ENCODE measurements at places on chromosomes 3 and 15. TPM values are rescaled to one million over a fixed set of nuclear protein-coding genes. Genes with fewer than 3 reads are reported as not detected.

GRCh38 chr3:39671116-39671515 lies 138.3 kb upstream of the MYRIP start:
- no peaks in the 10 kb centered on the region for H3K4me1 ChIP-seq
- no peak for DNase-seq
- H3K36me3 ChIP-seq = no peaks in the 10 kb centered on the region
- H3K27me3 ChIP-seq = no peaks in the 10 kb centered on the region
- H3K4me3 ChIP-seq = no peak overlapping the region
- H3K27ac ChIP-seq = no peak overlapping the region

DNA sequence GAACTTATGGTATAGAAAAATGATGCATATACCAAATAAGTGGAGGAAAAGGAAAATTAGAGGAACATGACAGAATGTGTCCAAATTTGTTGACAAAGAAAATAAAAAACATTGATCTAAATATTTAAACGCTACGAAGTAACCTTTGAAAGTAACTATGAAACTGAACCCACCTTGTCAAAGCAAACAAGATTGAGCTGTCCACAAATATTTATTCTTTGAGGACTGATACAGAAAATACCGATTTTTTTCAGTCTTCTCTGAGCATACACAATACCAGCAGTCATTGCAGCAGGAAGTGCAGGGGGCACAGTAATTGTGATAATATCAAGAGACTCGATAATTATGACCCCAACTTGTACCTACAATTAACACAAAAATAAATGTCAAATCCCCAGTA lies 40.0 kb downstream of the ATP13A3 start:
- no peak overlapping the region for H3K4me3 ChIP-seq
- H3K27me3 ChIP-seq = no peaks in the 10 kb centered on the region
- H3K4me1 ChIP-seq = no peaks in the 10 kb centered on the region
- no peak overlapping the region for H3K27ac ChIP-seq

DNA sequence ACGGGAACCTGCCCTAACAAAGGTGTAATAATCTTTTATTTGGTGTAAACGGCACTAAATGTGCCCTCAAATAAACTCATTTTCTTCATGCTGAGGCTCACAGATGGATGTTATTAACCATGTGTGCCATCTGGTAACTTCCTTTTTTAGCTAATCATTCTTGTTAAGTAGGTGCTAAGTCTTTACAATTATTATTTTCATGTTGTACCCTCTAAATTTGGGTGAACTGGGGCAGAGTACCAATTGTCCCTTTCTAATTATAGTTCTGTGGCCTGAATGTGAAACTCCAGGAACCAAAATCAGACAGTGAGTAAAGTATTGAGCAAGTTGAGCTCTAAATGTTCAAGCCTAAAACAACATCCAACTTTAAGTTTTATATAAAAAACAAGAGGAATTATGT lies 220.7 kb upstream of the CADM2 start:
- H3K36me3 ChIP-seq = no peaks in the 10 kb centered on the region
- H3K27ac ChIP-seq = no peak overlapping the region
- DNase-seq = no peak
- no peaks in the 10 kb centered on the region for H3K4me1 ChIP-seq

The CADM2 gene
- 0.22 TPM for total RNA-seq
